Left colon (tissue), 2 donors: ENCODE measurements at places on chromosomes 16 and 17. TPM values are rescaled to one million over a fixed set of nuclear protein-coding genes. Genes with fewer than 3 reads are reported as not detected.

GRCh38 chr17:79034931-79035485 lies 11.0 kb downstream of the C1QTNF1 start:
- no peak for DNase-seq

DNA sequence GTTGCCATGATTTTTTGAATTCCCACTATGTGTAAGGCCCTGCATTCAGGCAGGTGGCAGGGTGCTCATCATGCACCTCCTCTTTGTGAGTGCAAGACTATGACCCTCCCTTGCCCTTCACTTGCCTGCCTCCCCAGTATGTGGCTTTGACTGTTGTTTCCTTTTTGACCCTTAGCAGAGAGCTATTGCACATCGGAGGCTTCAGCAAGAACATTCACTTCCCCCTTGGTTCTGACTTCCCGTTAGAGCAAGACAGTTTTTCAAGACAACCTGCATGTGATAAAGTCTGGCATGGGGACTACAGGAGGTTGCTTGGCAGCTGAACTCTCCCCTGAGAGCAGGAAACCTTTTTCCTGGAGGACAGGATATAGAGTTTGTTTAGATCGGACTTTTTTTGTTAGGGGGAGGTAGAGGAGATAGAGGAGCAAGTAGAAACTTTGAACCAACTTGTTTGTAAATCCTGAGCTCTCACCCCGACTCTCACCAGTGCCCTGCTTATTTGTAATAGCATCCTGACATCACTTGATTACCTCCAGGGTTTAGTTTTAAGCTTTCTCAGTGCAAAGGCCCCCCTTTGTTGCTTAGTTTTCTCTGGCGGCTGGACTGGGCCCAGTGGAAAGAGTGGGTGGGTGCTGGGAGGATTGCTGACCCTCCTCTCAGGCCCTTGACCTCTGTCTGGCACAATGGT lies 34.3 kb downstream of the LIMD2 start:
- DNase-seq: no peak

DNA sequence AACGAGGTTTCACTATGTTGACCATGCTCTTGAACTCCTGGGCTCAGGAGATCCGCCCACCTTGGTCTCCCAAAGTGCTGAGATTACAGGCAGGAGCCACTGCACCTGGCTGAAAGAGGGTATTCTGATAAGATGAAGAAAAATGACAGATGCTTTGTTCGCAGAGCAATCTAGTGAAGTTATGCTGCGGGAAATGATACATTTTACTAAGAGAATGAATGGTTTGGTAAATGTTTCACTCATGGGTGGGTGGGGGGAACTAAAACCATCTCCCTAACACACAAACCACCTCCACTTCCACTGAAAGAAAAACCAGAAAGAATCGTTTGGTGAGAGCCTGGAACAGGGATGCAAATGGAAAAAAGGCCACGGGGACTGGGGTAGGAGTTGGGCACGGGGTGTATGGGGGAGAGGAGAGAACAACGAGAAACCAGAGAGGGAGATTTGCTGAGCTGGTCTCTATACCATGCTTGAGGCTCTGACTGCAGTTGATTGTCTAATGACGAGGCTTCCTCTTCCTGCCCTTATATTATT lies 19.0 kb upstream of the XYLT2 start:
- DNase-seq: no peak

PMP22 gene
- 22.5 TPM for total RNA-seq

HOXB4 gene
- 3.0 TPM for total RNA-seq
